ENCODE measurements at places on chromosomes 13 and 19.

DNA sequence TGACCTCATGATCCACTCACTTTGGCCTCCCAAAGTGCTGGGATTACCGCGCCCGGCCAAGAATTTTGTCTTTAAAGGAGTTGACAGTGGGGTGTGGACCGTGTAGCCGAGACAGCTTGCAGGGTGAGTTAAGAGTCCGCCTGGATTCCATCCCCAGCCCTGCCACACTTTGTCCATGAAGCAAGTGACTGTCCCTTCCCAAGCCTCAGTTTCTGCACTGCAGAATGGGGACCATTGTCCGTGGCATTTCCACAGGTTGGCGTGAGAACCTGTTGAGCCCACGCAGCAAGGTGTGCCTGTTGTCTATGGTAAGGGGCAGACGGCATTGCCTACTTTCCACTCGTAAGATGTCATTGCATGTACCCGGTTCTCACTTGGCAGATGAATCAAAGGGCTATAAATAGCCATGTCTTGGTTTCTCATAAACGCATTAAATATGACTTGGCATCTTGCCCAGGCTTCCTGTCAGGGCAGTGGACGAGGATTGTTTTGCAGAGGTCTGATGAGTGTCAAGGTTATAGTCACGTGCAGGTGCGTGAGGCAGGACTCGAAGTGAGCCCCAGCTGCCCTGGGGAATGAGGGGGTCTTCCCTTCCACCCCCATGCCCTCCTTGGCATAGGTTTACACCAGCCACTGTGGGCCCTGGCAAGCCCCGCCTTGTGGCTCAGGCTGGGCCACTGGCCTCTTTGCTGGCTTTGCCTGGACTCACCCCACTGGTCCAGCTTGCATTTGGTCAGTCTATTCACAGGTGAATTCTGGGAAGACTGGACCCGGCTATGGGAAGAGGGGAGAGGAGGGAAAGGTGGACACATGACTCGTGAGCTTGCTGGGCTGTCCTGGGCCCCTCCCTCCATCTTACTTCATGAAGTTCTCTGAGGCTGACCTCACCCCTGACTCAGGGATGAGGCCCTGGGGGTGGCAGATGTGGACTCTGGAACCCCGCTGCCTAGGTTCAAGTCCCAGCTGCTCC, 14.6 kb downstream of the FAM187B start:
- no peak for DNase-seq

GRCh38 chr13:113930671-113931637, 42.9 kb downstream of the C13orf46 start:
- DNase-seq: no peak

DNA sequence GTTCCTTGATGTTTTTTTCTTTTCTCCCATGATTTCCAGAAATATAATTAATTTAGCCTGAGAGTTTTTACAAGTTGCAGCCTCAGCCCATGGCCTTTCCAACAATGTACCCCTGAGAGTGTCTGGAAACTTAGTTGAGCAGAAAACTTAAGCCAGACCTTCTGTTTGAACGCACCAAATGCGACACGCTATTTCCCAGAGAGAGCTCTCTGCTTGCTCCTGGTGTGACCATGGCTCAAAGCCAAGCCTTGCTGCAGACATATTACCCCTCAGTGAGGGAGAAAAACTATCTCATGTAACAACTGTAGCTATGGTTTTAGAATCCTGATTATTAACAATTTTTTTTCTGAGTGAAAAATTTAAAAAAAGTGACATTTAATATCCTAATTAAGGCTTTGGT, 1204.5 kb upstream of the SLC10A2 start:
- no peak for DNase-seq

- no peak for DNase-seq
Measured at GRCh38 chr13:76822698-76823267, 63.4 kb downstream of the KCTD12 start.

GRCh38 chr13:75422028-75422427, 59.9 kb downstream of the TBC1D4 start:
- no peak for DNase-seq

DNA sequence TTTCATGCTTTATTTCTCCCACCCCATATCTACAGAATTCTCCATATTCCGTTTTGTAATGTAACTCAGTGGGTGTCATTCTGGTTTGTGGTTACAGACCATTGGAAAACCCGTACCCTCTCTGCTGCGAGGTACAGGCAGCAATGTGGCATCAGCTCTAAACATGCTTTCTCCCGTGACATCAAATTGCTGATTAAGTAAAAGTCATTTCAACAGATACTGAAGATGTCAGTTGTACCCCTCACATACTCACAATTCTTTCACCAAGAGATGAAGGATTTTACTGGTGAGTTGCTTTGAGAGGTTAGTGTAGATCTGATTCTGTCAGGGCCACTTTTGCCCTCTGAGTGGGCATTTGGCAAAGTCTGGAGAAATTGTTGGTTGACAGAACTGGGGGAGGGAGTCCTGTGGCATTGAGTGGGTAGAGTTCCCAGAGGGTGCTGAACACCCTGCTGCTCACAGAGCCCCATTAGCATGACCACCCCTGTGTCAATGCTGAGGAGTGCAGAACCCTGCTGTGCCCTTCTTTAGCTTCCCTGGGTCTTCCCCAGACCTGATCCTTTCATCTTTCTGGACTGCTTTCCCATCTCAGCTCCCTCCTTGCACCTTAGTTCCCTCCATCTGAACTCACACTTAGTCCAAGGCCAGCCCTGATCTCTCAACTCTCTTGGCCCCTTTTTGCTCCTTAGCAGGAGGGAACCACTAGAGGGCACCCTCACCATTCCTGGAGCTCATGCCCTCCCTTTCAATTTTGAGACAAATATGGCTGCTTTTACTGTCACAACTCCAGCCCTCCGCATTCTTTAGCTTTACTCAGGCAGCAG, 39.9 kb upstream of the CEACAM8 start:
- DNase-seq: no peak

DNA sequence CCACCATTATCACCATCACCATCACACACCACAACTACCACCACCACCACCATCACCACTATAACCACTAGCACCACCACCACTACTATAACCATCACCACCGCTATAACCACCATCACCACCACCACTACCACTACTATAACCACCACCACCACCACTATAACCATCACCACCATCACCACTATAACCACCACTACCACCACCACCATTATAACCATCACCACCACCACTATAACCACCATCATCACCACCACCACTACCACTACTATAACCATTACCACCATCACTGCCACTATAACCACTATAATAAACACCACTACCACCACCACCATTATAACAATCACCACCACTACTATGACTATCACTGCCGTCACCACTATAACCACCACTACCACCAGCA, 173.2 kb downstream of the DCLK1 start:
- no peak for DNase-seq

DNA sequence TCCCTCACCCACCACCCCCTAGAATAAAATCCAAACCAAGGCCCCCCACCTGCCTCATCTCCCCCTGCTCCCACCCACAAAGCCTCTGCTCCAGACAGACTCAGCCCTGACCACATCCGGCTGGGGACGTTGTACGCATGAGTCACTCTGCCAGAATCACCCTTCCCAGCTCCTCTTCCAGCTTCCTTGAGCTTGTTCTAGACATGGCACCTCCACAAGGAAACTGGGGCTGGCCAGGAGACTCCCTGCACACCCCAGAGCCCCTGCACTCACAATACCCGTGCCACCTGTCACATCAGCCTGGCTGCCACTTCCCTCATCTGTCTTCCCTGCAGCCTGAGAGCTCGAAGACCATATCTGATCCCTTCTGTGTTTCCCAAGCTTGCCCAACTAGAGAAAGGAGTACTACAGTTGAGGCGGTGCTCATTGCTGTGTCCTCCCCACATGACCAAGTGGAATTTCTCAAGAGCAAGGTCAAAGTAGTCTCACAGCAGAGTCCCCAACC, 9.7 kb downstream of the DEDD2 start:
- DNase-seq: no peak

- no peak for DNase-seq
Measured at GRCh38 chr13:35851881-35852280, 279.3 kb downstream of the DCLK1 start.

GRCh38 chr19:55638864-55639359, 1.9 kb upstream of the ZNF580 start:
- DNase-seq: no peak

DNA sequence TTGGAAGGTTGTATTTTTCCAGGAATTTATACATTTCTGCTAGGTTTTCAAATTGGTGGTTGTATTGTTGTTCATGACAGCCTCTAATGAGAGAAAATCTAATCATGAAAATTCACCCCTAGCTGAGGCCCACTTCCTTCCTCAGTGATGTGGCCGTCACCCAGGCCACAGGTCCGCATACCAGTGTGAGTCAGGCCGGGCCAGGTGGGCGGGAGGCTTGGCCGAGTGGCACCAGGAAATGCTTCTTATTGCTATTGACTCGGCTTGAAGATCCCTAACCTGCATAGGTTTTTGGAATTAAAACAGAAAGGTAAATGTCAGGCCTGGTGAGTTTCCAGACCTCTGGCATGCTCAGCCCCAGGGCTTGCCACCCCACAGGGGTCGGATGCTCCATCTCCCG, 88.7 kb downstream of the SCGB2B2 start:
- DNase-seq: no peak

DNA sequence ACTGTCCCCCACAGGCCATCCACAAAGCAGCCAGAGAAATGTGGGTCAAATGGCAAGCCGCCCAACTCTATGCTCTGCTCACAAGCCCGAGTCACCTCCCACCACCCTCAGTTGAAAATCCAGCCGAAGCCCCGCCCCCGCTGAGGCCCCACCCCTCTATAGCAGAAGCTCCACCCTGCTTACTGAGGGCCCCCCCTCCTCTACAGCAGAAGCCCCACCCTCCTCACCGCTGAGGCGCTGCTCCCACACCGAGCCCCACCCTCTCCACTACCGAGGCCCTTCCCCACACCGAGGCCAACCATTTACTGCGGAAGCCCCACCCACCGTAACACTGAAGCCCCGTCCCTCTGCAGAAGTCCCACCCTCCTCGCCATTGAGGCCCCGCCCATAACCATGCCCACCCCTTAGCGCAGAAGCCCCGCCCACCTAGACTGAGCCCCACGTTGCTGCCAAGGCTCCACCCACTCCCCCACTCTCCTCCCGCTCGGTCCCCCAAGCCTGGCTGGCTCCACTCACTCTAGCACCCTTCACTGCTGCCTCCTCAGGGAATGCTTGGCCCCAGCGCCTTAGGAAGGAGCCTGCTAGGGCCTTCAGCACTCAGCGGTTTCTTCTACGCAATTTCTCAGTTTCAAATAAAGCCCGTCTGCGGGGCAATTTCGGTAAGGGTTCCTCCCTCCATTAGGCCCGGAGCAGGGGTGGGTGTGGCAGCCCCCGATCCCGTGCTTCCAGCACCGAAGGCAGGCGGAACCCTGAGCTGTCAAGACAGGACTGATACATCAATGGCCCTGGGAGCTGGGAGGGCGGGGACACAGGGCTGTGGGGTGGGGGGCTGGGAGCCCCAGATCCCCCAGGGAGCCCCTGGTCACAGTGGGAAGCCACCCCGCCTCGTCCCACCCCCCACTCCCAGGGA, 9.0 kb upstream of the MYDGF start:
- DNase-seq: no peak

DNA sequence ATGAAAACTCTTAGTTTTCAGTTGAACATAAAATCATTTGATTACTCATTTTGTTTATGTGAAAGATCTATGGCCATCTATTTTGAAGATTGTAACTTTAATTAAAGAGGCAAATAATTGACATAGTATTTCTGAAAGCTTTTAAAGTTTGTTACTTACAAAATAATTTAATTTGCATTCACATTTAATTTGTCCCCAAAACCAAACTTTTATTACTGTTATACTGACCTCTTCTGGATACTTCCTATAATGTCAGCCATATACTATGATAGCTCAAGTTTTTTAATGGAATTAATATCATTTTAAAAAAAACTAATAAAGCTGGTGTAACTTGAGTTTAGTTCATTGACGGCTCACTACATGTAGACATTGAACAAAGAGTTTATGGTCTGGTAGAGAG, 4.9 kb upstream of the SGCG start:
- no peak for DNase-seq

- no peak for DNase-seq
Measured at GRCh38 chr19:2507109-2507508, 31.2 kb downstream of the GADD45B start.

DNA sequence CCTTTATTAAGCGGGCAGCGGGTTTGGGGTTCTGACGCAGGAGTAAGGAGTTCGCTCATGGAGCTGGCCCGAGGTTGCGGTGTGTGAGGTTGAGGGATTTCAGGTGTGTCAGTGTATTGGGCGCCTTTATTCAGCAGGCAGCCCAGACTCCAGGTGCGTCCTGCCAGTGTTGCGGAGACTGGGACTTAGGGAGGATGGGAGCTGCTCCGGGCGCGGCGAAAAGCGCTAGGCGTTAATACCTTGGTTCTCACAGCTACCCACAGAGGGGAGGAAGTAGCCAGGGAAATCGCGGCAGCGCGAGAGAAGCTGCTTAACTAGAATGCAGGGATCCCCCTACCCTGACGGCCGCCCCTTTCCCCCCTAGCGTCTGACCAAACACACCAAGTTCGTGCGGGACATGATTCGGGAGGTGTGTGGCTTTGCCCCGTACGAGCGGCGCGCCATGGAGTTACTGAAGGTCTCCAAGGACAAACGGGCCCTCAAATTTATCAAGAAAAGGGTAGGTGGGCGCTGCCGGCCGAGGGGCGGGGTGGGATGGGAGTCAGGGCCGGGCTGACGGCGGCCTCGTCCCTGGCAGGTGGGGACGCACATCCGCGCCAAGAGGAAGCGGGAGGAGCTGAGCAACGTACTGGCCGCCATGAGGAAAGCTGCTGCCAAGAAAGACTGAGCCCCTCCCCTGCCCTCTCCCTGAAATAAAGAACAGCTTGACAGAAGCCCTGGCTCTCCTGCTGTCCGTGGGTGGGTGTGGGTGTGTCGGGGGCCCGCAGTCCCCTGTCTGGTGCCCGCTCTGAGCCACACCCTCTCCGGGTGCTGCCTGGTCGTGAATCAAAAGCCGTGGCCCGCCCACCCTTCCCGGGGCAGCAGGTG, 1.1 kb downstream of the RPL36 start:
- DNase-seq: no peak

- DNase-seq: no peak
Measured at GRCh38 chr13:110354715-110355473, 47.8 kb downstream of the COL4A2 start.

Measured in hippocampal formation (tissue), 2 donors.